Endothelial cell (in vitro differentiated cells): ENCODE measurements at places on chromosomes 7 and 10.

DNA sequence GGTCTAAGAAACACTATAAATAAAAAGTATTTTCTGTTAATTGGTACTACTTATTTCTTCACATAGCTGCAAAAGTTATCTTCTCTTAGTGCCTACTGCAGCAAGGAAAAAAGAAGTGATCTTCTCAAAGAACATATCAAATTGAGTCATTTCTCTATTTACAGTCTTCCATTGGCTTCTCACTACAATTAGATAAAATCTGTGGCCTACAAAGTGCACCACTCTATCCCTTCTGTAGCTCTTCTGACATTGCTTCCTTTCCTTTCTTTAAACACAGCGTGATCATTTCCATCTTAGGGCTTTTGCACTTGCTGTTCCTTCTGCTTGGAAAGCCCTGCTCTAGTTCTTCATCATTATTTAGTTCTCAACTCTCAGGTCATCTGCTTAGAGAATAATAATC is 44.7 kb downstream of the MXI1 start:
- DNase-seq: no peak

- DNase-seq: no peak
These were observed 61.9 kb downstream of the MKI67 start for GRCh38 chr10:128064108-128064969.

GRCh38 chr7:46072722-46073121 is 151.7 kb upstream of the IGFBP3 start:
- DNase-seq: no peak

- no peak for DNase-seq
These were observed 7.3 kb upstream of the CABCOCO1 start for GRCh38 chr10:61655335-61655851.

DNA sequence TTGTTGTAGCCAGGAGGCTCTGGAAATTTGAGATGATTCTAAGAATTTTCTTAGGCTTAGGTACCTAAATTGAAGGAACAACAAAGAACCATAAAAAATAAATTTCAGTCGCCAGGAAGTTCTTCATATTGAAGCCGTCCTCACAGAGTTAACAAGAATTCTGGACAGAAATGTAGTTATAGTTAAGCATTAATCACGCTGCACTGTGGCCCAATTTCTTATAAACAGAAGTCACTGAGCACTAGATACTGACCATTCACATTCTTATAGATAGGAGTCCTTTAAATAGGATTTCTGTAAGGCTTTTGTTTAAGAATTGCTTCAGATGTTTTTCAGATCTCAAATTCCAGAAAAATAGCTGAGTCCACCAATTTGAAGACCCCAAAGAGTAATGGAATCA is 256.2 kb upstream of the PITRM1 start:
- no peak for DNase-seq

DNA sequence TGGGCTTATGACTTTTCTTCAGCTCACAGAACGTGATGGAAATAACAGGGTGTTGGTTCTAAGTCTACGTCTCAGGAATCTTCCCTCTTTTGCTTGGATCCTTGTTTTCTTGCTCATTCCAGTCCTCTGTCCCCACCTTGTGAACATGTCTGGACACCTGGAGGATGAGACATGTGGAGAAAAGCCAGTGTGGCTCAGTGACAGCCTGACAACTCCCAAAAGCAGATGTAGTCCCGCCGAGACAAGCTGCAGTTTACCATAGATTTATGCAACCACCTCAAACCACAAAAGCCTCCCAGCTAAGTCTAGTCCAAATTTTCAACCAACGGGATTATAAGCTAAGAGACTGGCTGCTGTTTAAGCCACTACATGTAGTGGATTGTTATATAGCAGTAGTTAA is 476.1 kb downstream of the SH2D4B start:
- no peak for DNase-seq

GRCh38 chr7:127752829-127753228 is 100.8 kb downstream of the SND1 start:
- DNase-seq: no peak

DNA sequence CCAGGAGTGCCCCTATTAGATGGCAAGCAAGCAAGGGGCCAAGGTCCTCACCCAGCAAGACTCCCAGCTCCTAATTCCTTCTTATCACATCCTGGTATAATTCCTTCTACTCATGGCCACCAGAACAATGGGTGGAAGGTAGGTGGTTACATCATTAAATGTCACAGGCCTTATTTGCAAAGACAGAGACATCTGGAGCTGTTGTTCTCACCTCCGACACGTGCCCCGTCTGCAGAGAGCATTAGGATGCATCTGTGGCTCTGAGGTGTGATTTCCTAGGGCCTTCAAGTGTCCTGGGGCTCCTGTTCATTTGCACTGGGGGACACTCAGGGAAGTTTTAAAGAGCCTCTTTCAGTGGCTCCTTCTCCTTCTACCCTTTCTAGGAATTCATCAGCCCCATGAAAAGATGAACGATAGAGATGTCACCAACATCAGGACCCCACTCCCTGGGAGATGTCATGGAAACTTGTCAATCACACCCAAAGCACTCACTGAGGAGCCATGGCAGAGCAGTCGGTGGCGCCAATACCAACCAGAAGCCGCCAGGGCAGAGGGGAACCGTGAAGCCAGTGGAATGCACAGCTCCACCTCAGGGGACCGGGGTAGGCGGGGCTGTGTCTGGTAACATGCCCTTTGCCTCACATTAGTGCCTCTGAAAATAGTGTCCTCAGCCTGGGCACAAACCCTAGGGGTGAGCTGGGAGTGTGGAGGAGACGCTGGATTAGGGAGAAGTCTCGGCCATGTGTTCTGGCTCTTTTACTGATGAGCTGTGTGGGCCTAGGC is 2.9 kb upstream of the ATP6V0E2 start:
- DNase-seq: no peak

DNA sequence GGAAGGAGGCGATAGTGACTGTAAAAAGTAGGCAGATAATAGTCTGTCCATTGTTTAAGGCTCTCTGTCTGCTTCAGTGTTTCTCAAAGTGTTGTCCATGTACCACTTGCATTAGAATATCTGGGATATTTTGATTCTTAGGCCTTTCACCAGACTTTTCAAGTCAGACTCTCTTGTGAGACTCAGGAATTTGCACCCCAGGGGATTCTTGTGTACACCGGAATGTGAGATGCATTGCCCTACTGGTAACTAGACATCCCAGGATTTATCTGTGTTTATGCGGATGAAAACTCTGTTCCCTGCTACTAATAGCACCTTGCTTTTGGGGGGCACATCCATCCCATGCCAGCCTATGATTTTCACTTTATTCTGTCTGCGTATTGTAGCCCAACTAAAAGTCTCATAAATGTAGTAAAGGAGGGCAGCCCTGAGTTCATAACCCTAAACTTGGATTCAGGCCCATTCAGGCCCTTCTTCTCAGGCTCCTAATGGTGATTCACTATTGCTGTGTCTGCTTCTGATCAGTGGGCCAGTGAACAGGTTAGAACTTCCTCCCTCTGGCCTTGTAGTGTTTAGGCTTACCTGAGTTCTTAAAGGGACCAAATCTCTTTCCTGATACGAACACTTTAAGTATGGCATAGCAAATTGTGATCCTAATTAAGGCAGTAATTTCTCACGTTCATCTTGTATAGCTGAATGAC is 71.8 kb upstream of the RPA3 start:
- no peak for DNase-seq

DNA sequence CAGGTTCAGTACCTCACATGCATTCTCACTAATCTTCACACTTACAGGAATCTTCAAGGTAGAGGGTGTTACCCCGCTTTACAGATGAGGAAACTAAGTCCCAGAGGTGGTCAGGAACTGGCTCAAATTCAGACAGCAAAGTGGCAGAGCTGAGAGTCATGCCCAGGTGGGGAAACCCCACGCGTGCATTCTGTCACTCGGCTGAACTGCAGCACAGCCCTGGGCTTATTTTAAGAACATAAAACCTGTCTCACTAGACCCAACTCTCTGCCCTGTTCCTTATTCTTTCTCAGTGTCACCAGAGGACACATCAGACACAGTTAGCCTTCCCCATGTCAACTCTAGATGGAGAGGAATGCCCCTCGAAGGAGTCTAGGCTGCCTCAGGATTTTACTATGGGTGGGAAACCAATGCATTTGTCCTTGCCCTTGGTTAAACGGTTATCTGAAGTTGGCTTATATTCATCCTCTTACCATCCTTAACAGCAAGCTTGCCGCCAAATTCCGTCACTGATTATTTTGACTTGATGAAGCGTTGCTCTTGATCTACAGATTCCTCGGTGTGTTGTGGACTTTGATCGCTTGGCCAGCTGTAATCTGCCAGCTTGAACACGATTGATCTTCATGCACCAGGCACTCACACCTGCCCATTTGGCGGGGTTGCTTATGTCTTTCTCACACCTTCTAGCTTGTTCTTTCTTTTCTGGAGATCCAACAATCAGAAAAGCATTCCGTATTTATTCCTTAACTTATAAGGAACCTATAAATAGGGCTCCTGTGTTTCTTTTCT is 627.9 kb downstream of the SDK1 start:
- no peak for DNase-seq

- DNase-seq: no peak
These were observed 32.6 kb downstream of the GRID1 start for GRCh38 chr10:86333826-86334487.

- no peak for DNase-seq
These were observed 124.0 kb downstream of the MAPK8 start for GRCh38 chr10:48430402-48430993.

- DNase-seq: no peak
These were observed 257.7 kb upstream of the GLI3 start for GRCh38 chr7:42494736-42495135.

DNA sequence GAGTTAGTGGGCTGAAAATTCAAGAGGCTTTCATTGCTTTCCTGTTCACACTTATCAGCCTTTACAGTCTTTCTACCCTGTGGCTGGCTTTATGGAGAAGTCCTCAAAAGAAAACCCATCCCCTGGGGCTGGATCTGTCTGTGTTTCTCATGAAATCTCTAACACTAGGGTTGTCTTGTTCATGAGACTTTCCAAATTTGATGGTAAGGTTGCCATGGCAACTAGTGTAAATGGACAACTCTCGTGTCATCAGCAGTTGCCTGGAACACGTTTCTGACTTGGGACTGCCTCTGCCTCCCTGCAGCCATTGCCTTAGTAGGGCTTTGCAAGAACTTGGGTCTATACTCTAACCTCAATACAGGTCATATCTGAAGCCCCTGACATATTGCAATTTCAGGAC is 35.8 kb upstream of the PLPP4 start:
- no peak for DNase-seq

DNA sequence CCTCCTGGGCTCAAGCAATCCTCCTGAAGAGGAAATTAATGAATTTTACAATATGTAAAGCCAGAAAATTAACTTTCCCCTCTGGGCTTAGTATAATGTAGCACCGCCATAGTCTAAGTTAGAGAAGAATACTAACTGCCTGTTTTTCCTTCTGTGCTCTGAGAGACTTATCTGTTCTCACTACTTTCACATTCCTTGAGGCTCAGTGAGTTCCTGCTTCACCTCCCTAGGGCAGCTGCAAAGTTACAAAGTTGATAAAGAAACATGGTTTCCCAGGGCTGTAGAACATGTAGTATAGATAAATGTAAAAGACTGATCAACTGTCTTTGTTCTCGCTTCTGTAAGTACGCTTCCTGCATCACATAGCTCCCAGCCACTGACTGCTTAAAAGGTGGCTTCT is 16.0 kb upstream of the OLAH start:
- no peak for DNase-seq

DNA sequence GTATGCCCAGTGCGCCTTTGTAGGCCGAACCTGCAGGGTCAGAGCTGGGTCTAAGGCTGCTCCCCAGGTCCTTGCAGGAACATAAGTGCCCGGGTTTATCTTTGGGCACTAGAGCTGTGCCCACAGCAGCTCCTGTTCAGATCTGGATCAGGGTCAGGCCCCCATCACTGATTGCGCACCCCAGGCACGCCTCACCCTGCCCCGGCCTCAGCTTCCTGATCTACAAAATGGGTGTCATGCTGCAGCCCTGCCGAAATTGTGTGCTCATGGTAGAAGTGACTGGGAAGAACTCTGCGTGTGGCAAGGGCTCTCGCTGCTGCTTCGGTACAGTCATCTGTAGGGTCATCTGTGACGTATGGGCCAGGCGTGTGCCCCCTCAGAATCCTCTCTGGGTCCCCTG is 100.7 kb downstream of the GRK5 start:
- no peak for DNase-seq

DNA sequence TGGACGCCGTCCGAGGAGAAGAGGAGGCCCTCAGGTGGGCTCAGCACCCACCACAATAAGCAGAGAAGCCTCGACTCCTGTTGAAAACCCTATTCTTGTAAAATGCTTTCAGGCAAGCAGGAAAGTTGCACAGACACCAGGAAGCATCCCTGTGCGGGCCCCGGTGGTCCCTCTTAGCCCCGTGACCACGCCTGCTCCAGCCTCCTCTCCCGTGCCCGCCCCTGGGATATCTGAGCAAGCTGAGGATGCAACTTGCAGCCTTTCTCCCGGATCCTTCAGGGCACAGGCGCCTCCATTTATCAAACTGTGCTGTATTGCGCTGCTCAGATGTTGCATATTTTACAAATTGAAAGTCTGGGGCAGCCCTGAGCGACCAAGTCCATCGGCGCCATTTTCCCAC is 72.7 kb downstream of the CFAP46 start:
- DNase-seq: no peak

- DNase-seq: no peak
These were observed 48.1 kb upstream of the MSMB start for GRCh38 chr10:46094197-46094500.

DNA sequence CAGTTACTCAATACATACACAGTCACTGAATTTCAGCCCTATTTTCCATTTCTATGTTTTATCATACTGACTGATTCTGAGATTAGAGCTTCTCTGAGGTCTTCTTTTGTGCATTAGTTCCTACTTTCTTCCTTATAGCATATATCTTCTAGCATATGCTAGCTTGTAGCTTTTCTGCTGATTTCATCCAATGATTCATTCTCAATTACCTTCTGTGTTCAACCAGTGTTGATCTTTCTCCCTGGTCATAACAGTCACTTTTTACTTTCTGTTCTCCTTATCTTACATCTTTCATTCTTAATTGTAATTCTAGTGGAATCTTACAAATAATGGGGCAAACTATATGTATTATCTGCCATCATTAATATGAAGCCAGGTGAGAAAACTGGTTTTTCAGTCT is 159.5 kb upstream of the HGF start:
- DNase-seq: no peak

DNA sequence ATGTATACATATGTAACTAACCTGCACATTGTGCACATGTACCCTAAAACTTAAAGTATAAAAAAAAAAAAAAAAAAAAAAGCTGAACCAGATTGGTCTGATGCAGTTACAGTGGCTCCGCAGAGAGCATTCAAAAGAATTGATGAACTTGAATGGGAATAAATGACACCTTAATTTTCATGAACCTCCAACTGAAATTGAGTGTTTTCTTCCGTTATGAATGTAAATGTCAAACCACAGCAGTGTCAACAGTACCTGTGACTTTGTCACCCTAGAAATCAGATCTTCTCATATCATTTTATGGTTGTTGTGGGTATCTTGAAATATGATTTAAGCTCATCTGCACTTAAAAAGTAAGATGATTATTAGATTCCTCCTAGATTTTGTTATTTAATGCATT is 32.7 kb upstream of the SRGN start:
- no peak for DNase-seq

GRCh38 chr10:10788761-10789160 is 228.9 kb upstream of the CELF2 start:
- no peak for DNase-seq

GRCh38 chr10:127867805-127868204 is 24.9 kb downstream of the CLRN3 start:
- no peak for DNase-seq
